ENCODE measurements at places on chromosomes 1 and 21. TPM values are rescaled to one million over a fixed set of nuclear protein-coding genes. Genes with fewer than 3 reads are reported as not detected.

GRCh38 chr1:197862671-197863070 lies 39.8 kb upstream of the C1orf53 start:
- no peak overlapping the region for H3K4me3 ChIP-seq
- no peaks in the 10 kb centered on the region for H3K36me3 ChIP-seq
- no peaks in the 10 kb centered on the region for H3K27me3 ChIP-seq
- H3K4me1 ChIP-seq = no peaks in the 10 kb centered on the region
- H3K27ac ChIP-seq = no peak overlapping the region
- no peak for DNase-seq

DNA sequence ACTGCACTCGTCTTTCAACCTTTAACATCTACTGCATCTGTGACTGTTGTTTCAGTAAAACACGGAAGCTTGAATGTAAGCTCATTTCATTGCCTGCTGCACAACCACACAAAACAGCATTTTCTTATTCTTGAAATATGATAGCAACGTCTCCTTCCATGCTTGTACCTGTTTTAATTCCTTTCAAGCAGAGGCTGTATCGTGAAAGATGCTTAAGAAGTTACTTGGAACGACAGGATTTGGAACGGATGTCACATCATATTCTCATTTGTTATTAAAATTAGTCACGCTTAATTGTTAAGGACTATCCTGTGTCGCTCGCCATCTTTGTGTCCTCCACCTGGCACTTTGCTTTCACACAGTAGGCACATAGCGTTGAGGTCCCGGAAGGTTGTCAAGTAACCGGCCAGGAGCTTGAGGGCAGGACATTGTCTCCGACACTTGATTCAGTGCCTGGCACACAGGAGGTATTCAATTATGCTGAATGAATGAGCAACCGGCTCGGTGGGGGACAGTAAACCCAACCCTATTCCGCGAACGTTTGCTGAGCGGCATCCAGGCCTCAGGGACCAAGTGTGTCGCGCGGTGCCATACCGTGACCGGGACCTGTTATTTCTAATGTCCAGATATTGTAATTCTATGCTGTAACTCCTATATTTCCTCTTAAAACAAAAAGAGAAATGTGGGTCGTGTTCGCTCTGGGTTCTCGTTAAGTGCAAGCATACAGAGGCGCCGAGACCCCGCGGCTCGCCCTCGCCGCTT lies 499 bp upstream of the SH3GLB1 start:
- H3K27me3 ChIP-seq = no peaks in the 10 kb centered on the region
- peaks cover 18% of the 10 kb centered on the region for H3K4me1 ChIP-seq
- peak overlapping the region; percentile 84 for H3K27ac ChIP-seq
- peak overlapping the region; percentile 68 for H3K4me3 ChIP-seq
- H3K36me3 ChIP-seq = no peaks in the 10 kb centered on the region
- no peak for DNase-seq

DNA sequence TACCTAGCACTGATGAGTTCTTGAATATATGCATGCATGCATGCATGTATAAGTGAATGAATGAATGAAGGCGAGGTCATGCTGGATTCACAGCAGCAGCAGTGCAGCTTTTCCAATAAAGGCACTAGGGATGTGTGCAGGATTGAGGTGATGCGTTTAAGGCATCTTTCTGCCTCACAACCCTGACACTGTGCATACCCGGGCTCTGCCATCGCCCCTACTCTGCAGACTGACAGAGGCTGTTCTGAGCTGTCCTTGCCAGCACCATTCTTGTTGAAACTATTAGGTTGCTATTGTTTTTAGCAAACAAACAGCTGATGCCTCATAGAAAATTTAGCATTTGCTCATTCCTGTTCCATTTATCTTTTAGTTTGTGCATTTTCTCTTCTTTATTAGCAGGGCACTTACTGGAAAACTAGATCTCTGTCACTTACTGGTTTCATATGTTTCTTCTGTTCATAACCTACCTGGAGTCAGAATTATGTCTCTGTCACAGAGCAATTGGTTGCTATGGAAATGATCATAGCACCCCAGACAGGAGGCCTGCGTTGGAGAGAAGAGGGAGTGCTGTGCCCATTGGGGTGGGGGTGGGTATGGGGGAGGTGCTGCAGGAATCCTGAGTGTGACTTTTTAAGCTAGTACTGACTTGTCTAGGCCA lies 79.0 kb downstream of the CD58 start:
- H3K27ac ChIP-seq = no peak overlapping the region
- H3K36me3 ChIP-seq = no peaks in the 10 kb centered on the region
- H3K4me1 ChIP-seq = peaks cover 4% of the 10 kb centered on the region

Gene ZNF648
- total RNA-seq = not detected

- H3K4me3 ChIP-seq = no peak overlapping the region
- no peak overlapping the region for H3K27ac ChIP-seq
- H3K36me3 ChIP-seq = no peaks in the 10 kb centered on the region
Measured at GRCh38 chr1:38221006-38221649, 174.5 kb upstream of the POU3F1 start.

Gene RGSL1
- not detected for total RNA-seq

- H3K4me1 ChIP-seq = no peaks in the 10 kb centered on the region
- no peak overlapping the region for H3K27ac ChIP-seq
- DNase-seq = no peak
- no peaks in the 10 kb centered on the region for H3K27me3 ChIP-seq
Measured at GRCh38 chr21:21046063-21046462, 47.9 kb downstream of the NCAM2 start.

- no peaks in the 10 kb centered on the region for H3K36me3 ChIP-seq
- H3K27ac ChIP-seq = peak overlapping the region; percentile 78
Measured at GRCh38 chr1:110634455-110635311, 28.5 kb upstream of the KCNA2 start.

Gene KRTAP6-3
- not detected for total RNA-seq

Gene SLC1A7
- total RNA-seq = not detected

GRCh38 chr1:101379950-101380349 lies 143.1 kb downstream of the S1PR1 start:
- H3K36me3 ChIP-seq = no peaks in the 10 kb centered on the region
- no peaks in the 10 kb centered on the region for H3K27me3 ChIP-seq
- no peak overlapping the region for H3K4me3 ChIP-seq
- DNase-seq = no peak
- no peak overlapping the region for H3K27ac ChIP-seq
- no peaks in the 10 kb centered on the region for H3K4me1 ChIP-seq

GRCh38 chr1:175090780-175091179 lies 23.1 kb downstream of the TNN start:
- H3K4me1 ChIP-seq = no peaks in the 10 kb centered on the region
- no peaks in the 10 kb centered on the region for H3K36me3 ChIP-seq
- H3K27ac ChIP-seq = no peak overlapping the region
- no peak overlapping the region for H3K4me3 ChIP-seq

- no peaks in the 10 kb centered on the region for H3K36me3 ChIP-seq
- H3K4me1 ChIP-seq = no peaks in the 10 kb centered on the region
- H3K4me3 ChIP-seq = no peak overlapping the region
- no peaks in the 10 kb centered on the region for H3K27me3 ChIP-seq
- no peak for DNase-seq
- H3K27ac ChIP-seq = no peak overlapping the region
Measured at GRCh38 chr1:27004471-27005165, 8.0 kb downstream of the TENT5B start.

GRCh38 chr1:180040034-180040433 lies 85.4 kb downstream of the CEP350 start:
- no peak overlapping the region for H3K4me3 ChIP-seq
- H3K4me1 ChIP-seq = no peaks in the 10 kb centered on the region
- no peaks in the 10 kb centered on the region for H3K27me3 ChIP-seq
- no peak for DNase-seq
- H3K36me3 ChIP-seq = peaks cover 69% of the 10 kb centered on the region

Gene DNAH14
- 0.34 TPM for total RNA-seq

DNA sequence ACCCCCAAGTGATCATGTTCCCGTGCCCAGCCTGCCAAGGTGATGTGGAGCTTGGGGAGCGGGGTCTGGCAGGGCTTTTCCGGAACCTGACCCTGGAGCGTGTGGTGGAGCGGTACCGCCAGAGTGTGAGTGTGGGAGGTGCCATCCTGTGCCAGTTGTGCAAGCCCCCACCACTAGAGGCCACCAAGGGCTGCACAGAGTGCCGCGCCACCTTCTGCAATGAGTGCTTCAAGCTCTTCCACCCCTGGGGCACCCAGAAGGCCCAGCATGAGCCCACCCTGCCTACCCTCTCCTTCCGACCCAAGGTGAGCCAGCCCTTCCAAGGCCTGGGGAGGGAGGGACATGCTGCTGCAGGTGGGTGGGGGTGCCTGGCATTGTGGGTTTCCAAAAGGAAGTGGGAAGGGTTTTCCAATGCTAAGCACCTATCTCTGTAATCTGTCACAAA lies 2.3 kb downstream of the TRIM46 start:
- peaks cover 34% of the 10 kb centered on the region for H3K36me3 ChIP-seq
- peak; percentile 27 for DNase-seq
- no peak overlapping the region for H3K27ac ChIP-seq
- H3K4me3 ChIP-seq = no peak overlapping the region

Gene TTC22
- total RNA-seq = 4.5 TPM

DNA sequence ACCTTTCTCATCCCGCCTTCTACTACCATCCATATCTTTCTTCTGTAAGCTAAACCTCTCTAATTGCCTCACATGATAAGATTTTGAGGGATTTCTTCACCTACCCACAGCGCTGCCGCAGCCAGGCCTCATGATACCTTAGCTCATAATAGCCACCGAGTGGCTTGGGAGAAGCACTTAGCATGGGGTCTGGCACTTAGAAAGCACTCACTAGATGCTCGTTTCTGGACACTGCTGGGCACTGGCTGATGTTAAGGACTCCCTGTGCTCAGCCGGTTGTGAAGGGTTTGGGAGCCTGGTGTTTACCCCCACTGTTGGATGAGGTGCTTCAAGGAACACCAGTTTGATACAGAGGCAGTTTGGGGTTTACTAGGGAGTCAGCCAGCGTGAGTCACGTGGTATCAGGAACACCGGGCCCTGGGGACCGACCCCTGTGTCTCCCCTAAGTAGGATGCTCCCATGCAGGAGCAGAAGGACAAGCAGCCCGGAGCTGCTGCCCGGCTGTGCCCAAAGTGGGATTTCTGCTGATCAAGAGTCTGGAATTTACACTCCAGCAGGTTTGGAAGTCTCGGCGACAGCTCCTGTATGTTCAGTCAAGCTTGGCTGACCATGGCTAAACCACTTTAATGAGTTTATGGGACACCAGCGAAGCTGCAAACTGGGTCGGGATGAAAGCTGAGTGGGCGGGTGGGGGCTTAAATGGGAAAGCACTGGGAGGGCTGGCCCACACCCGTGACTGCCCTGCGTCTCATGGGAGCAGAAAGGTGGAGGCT lies 63.3 kb downstream of the GALNT2 start:
- H3K36me3 ChIP-seq = no peaks in the 10 kb centered on the region
- H3K4me3 ChIP-seq = no peak overlapping the region
- no peak overlapping the region for H3K27ac ChIP-seq

Gene SLC16A4
- total RNA-seq = not detected

GRCh38 chr1:107782217-107782845 lies 182.6 kb downstream of the VAV3 start:
- H3K27me3 ChIP-seq = no peaks in the 10 kb centered on the region
- no peaks in the 10 kb centered on the region for H3K36me3 ChIP-seq
- no peak overlapping the region for H3K4me3 ChIP-seq
- H3K4me1 ChIP-seq = peaks cover 17% of the 10 kb centered on the region
- DNase-seq = peak; percentile 84

Gene KLF18
- total RNA-seq = not detected

DNA sequence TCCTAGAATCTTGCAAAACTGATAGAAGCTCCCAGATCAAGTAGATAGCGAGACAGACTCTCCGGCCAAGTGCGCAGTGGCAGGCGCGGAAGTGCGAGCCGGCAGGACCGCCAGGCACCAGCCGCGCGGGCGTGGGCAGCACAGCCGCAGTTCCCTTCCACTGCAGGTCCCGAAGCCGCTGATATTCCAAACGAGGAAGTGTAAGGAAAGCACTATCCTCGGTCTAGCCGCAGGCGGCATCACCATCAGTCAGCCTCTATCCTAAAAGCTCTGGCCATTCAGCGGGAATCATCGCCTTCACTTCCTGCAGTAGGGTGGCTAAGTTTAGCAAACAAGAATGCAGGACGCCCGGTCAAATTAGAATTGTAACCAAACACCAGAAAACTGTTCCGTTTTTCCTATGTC lies 710 bp downstream of the GLRX2 start:
- DNase-seq = no peak
- H3K27ac ChIP-seq = no peak overlapping the region
- no peaks in the 10 kb centered on the region for H3K27me3 ChIP-seq
- H3K4me3 ChIP-seq = peak overlapping the region; percentile 91
- H3K36me3 ChIP-seq = peaks cover 10% of the 10 kb centered on the region

- no peaks in the 10 kb centered on the region for H3K36me3 ChIP-seq
- H3K4me1 ChIP-seq = peaks cover 23% of the 10 kb centered on the region
- DNase-seq = no peak
- no peak overlapping the region for H3K4me3 ChIP-seq
- H3K27me3 ChIP-seq = no peaks in the 10 kb centered on the region
Measured at GRCh38 chr1:116826818-116827606, 72.8 kb downstream of the CD2 start.

DNA sequence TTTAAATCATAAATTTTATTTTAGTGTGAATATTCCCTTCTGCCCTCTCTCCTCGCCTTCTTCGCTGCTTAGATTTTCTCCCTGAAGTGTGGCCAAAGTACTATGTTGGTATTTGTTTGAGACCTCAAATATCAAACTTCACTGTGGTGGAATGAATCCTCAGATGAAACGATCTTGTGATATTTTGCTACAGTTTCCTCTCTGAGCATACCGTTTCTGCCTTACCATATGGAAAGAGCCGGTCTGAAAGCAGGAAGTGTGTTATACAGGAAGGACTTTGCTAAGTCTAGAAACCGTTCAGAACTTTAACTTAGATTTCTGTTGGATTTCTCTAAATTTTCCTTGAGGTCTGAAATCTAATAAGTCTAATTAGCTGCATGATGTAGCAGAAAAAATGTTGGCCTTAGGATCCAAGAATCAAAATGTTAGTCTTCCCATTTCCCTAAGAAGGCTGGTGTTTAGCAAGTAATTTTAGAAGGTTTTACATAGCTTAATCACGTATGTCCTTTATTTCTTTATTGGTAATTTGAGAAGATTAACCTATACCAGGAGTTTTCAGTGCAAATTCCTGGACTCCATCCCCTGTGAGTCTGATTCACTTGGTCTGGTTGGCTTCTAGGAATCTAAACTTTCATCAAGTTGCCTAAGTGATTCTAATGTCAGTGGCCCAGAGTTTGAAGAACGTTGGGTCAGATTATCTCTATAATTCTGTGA lies 30.7 kb downstream of the SDCCAG8 start:
- no peaks in the 10 kb centered on the region for H3K4me1 ChIP-seq
- no peak overlapping the region for H3K27ac ChIP-seq
- H3K4me3 ChIP-seq = no peak overlapping the region
- DNase-seq = no peak
- H3K27me3 ChIP-seq = no peaks in the 10 kb centered on the region

DNA sequence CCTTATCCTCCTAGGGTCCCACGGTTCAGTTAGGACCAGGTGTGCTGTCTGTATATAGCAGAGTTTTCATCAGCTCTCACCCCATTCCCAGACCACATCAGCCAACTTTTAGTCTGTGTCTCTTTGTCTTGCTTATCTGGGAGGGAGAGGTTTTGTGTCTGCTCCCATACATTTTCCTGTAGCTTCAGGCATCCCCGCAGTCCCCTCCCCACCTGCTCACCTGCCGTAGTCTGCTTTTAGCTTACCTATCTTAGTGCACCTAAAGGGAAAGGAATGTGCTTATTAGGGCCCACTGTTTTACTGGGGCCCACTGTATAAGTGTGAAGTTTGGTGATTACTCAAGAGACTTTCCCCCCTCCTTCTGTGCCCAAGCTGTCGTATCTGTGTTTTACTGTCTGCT lies 225.1 kb downstream of the PLA2G4A start:
- H3K27ac ChIP-seq = no peak overlapping the region
- no peak overlapping the region for H3K4me3 ChIP-seq
- no peaks in the 10 kb centered on the region for H3K27me3 ChIP-seq
- H3K4me1 ChIP-seq = no peaks in the 10 kb centered on the region

- no peak overlapping the region for H3K27ac ChIP-seq
- H3K4me3 ChIP-seq = no peak overlapping the region
- H3K36me3 ChIP-seq = peaks cover 45% of the 10 kb centered on the region
- no peaks in the 10 kb centered on the region for H3K27me3 ChIP-seq
- H3K4me1 ChIP-seq = peaks cover 23% of the 10 kb centered on the region
- no peak for DNase-seq
Measured at GRCh38 chr1:42692911-42693310, 10.7 kb downstream of the YBX1 start.

All from CD4-positive, alpha-beta T cell (primary cell).